Stimulated activated CD8-positive, alpha-beta memory T cell treated with anti-CD3 and anti-CD28 coated beads, Interleukin-4, amount 100 ng/mL, for 1 hour (primary cell): ENCODE measurements at places on chromosomes 13 and 19.
A peak's percentile ranks its signal among the peaks of the same experiment; 100 is the strongest.

GRCh38 chr19:30711826-30712225 is 339.6 kb downstream of the ZNF536 start:
- DNase-seq: no peak

DNA sequence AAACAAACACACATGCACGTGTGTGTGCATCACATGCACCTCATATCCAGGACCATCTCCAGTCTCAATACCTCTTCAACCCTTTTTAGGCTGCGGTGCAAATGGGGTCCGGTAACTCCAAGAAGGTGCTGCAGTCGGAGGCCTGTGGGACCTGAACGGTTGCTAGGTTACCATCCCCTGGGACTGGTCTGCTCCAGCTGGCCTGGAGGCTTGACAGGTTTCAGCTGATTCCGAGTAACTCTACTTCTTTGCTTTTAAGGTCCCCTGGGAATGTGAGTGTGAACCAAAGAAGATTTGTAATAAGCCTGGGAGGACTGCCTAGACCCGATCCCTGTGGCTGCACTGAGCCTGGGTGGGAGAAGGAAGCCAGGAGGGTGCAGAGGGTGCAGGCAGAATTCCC is 117.5 kb downstream of the CCNA1 start:
- no peak for DNase-seq

GRCh38 chr13:49441846-49442245 is 2.0 kb downstream of the CAB39L start:
- no peak for DNase-seq

DNA sequence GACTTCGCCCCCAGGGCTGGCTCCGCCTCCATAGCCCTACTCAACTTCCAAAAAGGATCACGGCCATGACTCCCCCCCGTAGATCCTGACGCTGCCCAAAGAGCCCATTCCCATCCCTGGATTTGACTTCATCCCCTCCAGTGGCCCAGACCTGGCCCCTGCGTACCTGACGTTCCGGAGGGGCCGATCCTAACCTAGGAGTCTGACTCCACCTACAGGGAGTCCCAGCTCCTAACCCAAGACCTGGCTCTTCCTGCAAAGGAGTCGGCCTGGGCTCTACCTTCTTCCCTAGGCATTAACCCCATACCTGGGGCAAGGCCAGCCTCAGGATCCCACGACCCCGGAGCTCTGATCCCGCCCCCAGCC is 10.8 kb downstream of the STAP2 start:
- DNase-seq: no peak

- no peak for DNase-seq
Observed at GRCh38 chr13:103805771-103806170, 739.6 kb upstream of the SLC10A2 start.

GRCh38 chr13:111630406-111630805 is 310.0 kb downstream of the TEX29 start:
- DNase-seq: no peak

DNA sequence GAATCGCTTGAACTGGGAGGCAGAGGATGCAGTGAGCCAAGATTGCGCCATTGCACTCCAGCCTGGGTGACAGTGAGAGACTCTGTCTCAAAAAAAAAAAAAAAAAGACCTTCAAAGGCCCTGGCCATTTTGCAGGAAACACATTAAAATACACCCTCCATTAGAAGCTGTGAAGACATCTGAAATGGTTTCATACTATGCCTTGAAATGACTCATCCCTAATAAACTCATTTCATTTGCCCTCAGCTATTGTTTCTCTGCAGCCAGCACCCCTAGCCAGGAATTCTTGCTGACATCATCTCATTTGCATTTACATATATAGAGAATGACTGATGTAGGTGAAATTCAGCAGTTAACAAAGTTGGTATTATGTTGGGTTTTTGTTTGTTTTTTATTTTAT is 8.7 kb downstream of the EML2 start:
- DNase-seq: no peak

DNA sequence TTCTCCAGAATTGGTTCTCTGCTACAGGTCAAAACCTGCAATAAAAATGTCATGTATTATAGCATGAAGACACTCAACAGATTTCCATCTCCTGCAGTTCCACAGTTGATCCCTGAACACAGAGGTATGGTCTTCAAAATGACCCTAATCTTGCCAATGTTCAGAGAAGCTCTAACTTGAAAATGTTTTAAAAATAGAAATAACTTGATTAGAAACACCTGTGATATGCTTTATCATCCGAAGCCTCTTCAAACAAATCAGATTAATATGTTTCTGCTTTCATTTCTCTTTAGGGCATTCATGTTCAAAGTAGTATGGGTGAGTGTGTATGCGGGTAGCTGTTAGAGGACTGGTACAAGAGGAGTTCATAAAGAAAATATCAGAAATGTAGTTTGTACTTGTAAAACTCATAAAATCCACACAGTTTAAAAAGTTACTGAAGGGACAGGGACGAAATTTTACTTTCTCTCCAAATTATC is 60.4 kb downstream of the KCNRG start:
- DNase-seq: no peak

DNA sequence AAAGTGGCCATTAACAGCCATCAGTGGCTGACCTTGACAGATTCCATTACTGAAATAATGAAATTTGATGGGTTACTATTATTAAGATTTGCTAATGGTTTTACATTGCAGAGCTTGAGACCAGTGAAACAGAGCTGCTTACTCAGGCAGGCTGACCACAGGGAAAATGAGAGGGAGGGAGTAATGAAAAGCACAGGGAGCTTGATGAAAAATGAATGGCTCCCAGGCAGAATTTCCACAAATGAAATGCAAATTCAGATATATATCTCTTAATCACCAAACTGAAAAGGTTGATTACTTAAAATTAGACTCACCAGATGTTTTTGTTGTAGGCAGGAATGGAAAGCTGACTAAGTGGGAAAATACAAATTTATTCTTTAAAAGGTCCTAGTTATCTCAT is 36.1 kb downstream of the HTR2A start:
- no peak for DNase-seq

DNA sequence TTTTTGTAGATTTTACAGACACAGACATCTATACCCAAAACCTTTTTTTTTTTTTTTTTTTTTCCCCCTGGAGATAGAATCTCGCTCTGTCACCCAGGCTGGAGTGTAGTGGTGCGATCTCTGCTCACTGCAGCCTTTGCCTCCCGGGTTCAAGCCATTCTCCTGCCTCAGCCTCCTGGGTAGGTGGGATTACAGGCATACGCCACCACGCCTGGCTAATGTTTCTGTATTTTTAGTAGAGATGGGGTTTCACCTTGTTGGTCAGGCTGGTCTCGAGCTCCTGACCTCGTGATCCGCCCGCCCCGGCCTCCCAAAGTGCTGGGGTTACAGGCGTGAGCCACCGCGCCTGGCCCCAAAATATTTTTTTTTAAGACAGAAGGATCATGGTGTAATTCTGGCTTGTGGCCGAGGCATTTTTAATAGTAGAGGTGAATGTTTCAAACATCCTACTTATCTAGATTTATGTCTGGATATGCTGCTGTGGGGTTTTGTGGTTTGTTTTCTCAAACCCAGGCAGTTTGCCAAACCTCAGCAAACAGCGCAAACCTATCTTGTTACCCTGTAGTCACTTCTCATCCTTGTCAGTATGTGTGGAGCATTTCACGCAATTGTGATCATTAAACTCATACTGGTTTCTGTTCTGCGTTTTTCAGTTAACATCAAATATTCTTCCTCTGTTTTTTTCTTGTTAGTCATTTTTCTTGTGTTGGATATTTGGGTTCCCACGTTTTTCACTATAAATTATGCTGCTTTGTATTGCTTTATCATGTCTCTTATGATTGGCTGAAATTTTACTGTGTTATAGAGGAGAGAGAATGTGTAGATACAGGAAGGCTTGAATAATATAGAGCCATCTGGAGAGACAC is 36.2 kb upstream of the GARRE1 start:
- peak; percentile 11 for DNase-seq

DNA sequence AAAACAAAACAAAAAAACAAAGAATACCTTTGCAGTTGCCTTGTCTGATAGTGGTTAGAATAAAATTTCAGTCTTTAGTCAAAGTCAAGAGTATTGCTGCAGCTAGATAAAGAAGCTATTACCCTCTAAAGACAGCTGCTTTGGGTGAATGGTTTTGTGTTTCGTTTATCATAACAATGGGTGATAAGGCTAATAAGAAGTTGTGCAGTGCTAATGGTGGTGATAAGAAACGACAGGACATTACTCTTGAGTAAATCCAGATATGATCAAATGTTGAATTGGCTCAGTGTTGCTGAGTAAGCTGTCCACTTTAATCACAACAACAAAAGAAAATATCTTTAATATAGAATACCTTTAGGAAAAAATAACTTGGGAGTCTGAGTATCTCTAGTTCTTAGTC is 1825.3 kb downstream of the SLITRK5 start:
- DNase-seq: no peak

DNA sequence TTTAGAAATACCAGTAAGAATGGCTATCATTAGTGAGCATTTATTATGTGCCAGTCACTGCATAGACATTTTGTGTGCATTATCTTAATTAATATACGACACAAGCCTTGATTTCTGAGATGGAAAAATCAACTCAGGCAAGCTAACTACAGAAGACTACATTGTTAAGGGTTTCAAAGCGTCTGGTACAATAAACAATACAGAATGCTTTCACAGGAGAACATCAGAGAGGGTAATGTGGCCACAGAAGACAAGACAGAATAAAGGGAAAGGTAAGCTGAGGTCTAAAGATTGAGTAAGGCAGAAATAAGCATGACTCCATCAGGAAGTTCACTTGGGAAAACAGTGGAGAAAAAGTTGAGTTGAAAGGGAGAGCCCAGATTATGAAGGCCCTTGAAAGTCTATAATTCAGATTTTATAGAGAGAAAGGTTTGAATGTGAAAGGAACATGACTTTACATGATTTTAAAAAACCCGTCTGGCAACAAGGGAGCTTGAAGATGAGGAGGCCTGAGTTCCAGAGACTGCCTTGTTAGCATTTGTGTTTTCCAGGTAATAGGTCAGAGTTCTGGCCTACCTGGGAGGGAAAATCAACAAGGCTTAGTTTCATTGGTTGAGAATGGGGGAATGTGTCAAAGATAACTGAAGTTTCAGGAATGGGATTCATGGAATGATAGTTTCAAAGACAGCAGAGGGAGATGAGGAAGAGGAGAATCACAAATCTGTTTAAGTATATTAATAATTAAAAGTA is 1.8 kb upstream of the MBNL2 start:
- no peak for DNase-seq

DNA sequence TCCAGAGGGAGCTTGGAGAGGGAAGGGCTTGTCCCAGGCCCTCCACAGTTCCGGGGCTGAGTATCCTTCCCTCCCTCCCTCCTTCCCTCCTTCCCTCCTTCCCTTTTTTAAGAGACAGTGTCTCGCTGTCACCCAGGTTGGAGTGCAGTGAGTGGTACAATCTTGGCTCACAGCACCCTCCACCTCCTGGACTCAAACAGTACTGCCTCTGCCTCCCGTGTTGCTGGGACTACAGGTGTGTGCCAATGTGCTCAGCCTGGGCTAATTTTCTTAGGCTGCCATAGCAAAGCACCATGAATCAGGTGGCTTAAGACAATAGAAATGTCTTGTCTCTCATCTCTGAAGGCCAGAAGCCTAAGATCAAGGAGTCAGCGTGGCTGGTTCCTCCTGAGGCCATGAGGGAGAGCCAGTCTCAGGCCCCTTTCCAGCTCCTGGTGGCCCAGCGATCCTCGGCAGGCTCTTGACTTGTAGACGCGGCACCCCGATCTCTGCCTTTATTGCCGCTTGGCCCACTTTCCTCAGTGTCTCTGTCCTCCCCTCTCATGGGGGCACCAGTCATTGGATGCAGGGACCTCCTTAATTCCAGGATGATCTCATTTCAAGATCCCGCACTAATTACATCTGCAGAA is 47.5 kb downstream of the CRTC1 start:
- DNase-seq: no peak

GRCh38 chr13:45784755-45785675 is 66.5 kb downstream of the SIAH3 start:
- no peak for DNase-seq

DNA sequence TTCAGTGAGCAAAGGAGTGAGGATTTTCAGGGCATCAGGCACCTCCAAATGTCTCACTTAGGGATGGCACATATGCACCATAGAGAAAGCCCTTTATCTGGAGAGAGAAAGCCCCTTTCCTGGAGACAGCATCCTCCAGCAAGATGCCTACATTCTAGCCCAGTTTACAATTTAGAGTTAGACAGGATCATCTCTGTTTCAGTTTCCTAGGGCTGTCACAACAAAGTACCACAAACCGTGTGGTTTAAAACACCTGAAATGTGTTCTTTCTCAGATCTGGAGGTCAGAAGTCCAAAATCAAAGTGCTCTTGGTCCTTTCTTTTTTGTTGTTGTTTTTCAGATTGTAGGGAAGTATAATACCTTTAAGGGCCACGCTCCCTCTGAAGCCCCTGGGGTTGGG is 61.8 kb downstream of the MBNL2 start:
- no peak for DNase-seq

- no peak for DNase-seq
Observed at GRCh38 chr13:23551213-23552008, 18.8 kb upstream of the TNFRSF19 start.

DNA sequence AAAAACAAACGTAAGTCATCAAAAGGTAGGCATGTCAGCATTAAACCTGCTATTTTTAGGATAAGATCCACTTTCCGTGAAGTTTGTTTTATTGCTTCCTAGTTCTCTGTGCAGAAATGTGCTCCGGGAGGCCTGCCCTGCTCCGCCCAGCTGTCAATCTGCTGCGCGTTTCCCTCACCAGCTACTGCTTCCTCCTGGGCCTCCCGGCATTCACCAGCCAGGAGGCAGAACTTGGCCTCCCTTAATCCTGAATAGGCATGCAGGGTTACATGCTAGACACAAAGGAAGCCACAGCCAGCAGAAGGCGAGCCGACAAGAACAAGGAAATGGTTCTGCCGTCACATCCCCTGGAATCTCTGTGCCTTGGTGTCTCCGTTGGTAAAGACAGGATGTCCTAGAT is 386.2 kb downstream of the IRS2 start:
- DNase-seq: no peak

- DNase-seq: no peak
Observed at GRCh38 chr13:105679838-105680237, 855.6 kb downstream of the EFNB2 start.

- no peak for DNase-seq
Observed at GRCh38 chr13:104387510-104387909, 1321.3 kb upstream of the SLC10A2 start.

DNA sequence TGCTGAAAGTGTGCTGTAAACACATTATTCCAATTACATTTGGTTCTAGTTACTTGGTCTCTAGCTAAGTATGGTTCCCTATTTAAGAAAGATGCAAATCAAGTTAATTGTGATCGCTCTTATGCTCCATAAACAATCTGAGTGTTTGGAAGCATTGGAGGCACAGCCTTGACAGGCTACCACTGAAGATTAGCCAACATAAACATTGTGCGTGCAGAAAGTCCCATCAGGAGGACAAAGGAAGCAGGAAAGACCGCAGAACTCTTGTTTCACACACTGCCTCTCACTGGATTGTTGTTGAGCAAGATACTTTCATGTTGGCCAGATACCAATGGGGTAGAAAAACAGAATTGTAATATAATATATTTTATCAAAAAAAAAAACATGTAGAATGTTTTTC is 814.4 kb downstream of the EFNB2 start:
- DNase-seq: no peak

- no peak for DNase-seq
Observed at GRCh38 chr19:32652894-32653598, 21.9 kb downstream of the ANKRD27 start.

- no peak for DNase-seq
Observed at GRCh38 chr13:107834281-107834680, 381.1 kb downstream of the LIG4 start.
